ENCODE measurements at places on chromosomes 4 and X.
A peak's percentile ranks its signal among the peaks of the same experiment; 100 is the strongest.

- no peak for DNase-seq
Measured at GRCh38 chrX:106341823-106342222, 173.7 kb downstream of the PWWP3B start.

- DNase-seq = no peak
Measured at GRCh38 chrX:87895421-87895820, 377.8 kb downstream of the KLHL4 start.

GRCh38 chr4:77251751-77252150 is 94.7 kb downstream of the CCNG2 start:
- no peak for DNase-seq

DNA sequence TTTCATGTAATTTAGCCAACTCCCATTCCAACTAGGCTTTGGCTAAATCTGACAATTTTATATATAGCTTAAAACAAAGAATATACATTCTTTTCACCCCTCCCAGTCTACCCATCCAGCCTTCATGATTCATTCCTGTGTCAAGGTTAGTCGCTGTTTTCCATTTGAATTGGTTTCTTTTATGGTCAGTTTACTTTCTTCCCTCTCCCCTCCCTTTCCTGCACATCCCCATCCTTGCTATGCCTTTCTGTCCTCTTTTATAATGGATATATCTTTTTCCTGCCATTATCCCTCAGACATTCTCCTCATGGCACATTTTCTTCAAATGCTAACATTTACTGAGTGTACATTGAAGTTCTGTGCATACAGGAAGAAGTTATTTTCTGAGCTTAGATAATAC is 4.7 kb downstream of the ZXDB start:
- no peak for DNase-seq

DNA sequence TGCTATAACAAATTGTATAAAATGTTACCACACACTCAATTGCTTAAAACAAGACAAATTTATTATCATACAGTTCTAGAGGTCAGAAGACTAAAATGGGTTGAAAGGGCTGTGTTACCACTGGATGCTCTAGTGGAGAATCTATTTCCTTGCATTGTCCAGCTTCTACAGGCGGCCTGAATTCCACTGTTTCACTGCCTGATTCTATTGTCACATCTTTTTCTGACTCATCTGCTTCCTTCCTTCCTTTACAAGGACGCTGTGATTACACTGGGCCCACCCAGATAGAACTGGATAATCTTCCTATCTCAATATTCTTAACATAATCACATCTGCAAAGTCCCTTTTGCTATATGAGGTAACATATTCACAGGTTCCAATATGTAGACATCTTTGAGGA is 19.4 kb upstream of the ARMCX1 start:
- DNase-seq = no peak

DNA sequence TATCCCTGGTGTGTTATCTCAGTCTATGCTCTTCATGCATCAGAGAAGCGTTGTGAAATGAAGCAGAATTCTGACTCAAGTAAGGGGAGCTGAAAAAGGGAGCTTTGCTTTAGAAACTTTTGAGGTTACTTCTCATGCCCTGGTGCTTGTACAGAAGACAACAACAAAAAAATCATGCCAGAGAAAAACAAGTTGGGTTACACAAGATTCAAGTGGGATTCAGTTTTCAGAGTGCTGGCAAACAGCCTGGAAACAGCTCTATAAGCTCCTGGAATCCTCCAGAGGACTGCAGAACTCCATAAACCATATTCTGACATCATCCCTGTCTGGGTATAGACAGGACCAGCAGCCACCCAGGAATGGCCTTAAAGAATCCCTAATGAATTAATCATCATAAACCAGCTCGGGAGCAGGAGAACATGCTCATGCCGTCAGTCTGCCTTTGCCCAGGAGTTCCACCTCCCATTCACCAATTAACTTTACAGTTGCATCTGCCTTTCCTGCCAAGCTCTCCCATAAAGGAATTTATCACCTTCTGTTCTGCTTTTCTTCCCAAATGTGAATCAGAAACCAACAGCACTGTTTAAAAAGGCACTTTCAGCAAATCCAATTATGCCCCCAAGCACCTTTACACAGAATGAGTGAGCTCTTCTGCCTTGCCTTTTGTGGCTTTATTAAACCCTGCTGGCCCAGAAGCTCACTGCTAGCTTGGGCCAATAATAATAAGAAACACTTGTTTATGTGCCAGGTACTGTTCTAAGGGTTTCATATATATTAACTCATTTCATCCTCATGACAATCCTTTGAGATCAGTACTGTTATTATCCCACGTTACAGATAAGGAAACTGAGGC is 54.5 kb upstream of the FBXW7 start:
- DNase-seq = no peak

GRCh38 chr4:8188085-8188484 is 11.0 kb upstream of the SH3TC1 start:
- no peak for DNase-seq

GRCh38 chrX:43655151-43656004 is 721 bp upstream of the MAOA start:
- no peak for DNase-seq

GRCh38 chr4:102326951-102327350 is 18.3 kb downstream of the SLC39A8 start:
- DNase-seq = no peak

GRCh38 chr4:87079967-87080366 is 140.5 kb downstream of the KLHL8 start:
- DNase-seq = no peak

GRCh38 chr4:56817840-56818491 is 3.5 kb downstream of the SPINK2 start:
- DNase-seq = no peak

DNA sequence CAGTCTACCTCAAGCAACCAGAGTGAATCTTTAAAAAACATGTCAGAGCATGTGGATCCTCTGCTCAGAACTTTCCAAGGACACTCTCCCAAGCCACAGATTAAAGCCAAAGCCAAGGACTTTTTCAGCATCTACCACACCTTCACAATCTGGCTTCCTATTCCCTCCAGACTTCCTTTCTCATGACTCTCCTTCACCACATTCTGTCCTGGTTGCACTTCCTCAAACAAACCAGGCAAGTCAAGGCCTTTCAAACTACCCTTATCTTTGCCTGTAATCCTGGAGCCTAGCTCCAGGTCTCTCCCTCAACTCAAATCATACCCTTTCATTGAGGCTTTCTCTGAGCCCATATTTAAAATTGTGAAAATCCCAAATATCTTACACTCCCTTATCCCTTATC is 191.6 kb upstream of the GALNTL6 start:
- DNase-seq = no peak

- DNase-seq = peak; percentile 63
Measured at GRCh38 chr4:7103607-7104365, 35.9 kb upstream of the GRPEL1 start.

DNA sequence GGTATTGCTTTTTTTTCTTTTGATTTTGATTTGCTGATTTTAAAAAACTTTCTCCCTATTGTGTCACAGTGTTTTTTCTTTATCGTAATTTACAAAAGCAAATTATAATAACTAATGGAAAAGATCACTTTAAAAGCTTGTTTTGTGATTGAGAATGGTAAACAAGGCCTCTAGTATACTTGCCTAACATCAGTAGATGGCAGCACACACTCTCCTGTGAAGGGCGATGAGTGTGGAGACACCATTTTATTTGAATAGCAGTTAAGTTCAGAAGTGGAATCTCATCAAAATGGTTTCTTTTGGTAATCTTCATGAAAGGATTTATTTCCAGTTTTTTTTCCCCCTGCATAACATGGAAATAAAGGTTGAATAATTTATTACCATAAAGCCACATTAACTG is 72.3 kb downstream of the PAK3 start:
- peak; percentile 5 for DNase-seq

DNA sequence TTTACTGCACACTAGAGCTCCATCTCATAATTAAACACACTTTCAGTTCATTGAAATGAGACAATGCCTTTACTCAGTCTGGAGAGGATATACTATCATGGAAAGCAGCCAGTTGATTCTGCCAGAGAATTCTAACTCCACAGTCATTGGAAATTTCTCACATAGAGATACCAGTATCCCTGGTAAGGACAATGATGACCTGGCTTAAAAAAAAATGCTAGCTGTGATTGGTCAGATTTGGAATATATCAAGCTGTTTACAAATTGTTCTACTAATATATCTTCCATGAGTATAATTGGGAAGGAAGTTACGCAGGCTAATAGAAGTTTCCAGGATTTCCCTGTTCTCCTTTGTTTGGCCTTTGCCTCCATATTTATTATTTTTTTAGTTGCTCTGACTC is 34.5 kb upstream of the TLL1 start:
- no peak for DNase-seq

DNA sequence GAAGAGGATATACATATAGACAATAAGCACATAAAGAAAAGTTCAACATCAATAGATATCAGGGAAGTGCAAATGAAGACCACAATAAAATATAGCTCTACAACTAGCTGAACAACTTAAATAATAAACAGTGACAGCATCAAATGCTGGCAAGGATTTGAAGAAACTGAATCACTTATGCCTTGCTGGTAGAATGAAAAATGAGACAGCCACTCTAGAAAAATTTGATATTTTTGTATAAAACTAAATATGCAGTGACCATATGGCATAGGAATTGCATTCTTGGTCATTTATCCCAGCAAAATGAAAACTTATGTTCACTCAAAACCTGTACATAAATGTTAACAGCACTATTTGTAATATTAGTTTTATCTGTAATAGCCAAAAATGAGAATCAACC is 1102.0 kb downstream of the C4orf33 start:
- DNase-seq = no peak

DNA sequence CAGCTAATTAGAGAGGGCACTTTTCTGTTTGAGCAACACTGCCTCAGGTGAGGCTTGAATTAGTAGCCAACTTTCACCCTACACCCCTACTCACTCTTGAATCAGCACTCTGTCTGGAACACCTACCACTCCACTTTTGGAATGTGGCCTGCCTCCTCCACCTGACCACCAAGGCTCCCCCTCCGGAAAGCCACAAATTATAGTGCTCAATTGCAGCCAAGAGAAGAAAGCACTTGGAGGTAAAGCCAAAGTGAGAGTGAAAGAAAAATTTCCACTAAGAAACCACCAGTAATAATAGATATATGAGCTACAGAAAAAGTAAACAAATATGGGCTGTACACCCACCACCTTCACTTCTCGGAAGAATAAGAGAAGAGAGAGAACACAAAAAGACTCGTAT is 41.1 kb downstream of the PPP3CA start:
- no peak for DNase-seq

DNA sequence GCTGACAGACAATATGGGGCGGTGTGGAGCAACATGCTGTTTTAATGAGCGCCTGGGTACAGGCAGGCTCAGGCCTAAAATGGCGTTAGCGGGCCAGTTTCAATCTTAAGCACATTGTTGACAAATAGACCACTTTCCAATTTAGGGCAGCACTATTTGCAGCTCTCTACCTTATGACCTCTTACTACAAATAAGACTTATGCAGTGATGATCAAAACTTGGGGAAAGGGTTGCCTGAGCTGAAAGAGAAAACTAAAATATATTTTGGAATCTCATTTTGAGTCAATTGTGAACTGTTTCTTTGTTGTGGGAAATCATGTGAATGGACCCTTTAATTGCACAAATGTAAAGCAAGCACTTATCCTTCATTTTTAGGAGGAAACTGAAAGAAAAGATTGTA is 25.5 kb upstream of the GPAT3 start:
- no peak for DNase-seq

DNA sequence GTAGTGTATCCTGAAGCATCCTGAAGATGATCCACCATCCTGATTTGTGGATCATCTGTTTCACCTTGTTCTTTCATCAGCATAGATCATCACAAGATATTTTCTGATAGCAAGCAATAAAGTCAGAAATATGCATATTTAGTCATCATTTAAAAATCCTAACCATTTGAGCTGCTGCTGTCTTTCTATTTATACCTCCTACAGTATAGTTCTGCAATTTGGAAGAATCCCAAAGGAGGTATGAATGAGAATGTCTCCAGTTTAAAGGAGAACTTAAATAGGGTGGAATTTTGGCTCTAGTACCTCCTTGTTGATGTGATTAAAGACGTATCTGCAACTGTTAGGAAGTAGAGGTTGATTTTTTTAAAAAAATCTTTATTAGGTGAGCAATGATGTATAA is 7.6 kb downstream of the SLC25A14 start:
- DNase-seq = no peak

GRCh38 chr4:953574-953915 is 19.8 kb downstream of the DGKQ start:
- no peak for DNase-seq

GRCh38 chrX:20221902-20222301 is 44.8 kb downstream of the RPS6KA3 start:
- DNase-seq = no peak

DNA sequence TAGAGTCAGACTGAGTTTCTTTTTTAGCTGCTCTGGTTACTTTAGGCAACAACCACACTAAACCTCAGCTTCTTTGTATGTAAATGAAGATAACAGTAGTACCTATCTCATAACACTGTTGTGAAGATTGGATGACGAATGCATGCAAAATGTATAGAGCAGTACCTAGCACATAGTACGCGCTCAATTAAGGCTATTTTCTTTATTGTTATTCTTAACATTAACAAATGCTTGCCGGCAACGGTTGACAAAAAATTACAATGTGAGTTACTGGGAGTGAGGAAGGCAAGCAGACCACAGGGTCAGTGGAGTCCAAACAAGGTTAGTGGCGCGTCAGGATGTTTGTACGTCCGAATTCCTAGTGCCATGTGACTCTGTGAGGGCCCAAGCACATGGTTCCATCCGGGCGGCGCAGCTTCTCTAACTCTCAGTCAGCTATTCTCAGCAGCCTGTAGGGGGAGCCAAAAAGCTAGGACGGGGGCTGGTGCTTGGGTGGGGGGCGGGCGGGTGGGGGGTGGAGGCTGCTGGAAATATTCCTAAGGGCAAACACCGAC is 821 bp upstream of the NALF2 start:
- no peak for DNase-seq

GRCh38 chr4:91502365-91502764 is 801.4 kb upstream of the GRID2 start:
- DNase-seq = no peak

DNA sequence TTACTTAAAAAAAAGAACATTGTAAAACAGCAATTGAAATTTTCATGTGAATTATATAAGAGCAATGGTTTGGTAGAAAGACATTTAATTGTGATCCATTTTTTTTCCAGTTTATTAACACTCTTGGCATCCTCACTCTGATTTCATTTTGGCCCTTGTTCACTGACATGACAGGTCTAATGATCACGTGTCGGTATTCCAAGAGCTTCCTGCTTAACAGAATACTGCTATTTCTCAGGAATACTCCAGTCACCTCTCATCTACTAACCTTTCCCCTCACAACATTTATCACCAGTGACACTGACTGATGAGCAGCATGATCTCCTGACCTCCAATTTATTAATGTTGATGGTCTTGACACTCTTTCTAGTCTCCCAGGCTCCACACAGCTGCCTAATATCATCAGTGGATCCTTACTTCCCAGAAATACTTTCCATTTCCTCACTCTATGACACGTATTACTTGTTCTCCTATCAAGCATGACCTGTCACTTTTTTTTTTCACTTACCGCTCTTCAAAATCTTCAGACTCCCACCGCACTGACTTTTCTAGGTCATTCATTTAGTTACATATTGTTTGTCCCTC is 847.8 kb upstream of the SLIT2 start:
- no peak for DNase-seq

Data from right renal pelvis (tissue), 4 donors.